ENCODE measurements at places on chromosomes 4 and X.

DNA sequence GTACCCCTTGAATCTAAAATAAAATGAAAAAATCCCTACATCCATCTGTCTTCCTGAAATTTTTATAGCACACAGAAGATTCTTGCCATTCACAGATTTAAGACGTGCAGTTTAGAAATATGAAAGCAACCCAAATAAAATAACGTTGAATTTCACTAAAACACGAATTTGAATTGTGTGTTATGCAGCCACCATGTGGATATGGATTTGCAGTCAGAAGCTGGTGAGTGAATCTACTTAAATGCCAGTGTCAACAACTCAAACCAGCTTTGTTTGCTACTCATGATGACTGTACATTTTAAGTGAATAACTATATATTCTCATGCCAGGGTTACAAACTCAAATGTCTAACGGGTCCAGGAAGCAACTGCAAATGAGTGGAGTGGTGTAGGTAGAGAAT lies 173.0 kb upstream of the HAND2 start:
- no peak for DNase-seq

DNA sequence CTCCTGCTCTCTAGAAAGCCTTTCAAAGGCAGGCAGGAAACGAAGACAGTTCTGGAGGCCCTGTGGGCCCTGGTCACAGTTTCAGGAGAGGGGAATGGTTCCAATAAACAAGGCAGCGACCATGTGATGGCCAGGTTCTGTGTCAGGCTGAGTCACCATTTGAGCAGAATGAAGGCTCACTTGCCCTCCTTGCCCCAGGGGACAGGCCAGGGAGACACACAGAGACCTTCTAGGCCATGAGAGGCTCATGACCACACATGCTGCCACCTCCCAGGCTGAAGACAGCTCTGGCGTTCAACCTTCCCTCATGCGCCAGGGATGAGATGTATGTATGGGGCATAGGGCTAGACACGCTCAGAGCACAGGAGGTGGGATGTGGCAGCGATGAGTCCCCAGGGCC lies 22.9 kb upstream of the TRIM2 start:
- DNase-seq = no peak

- no peak for DNase-seq
Observed at GRCh38 chr4:152780267-152780778, 569 bp downstream of the ARFIP1 start.

DNA sequence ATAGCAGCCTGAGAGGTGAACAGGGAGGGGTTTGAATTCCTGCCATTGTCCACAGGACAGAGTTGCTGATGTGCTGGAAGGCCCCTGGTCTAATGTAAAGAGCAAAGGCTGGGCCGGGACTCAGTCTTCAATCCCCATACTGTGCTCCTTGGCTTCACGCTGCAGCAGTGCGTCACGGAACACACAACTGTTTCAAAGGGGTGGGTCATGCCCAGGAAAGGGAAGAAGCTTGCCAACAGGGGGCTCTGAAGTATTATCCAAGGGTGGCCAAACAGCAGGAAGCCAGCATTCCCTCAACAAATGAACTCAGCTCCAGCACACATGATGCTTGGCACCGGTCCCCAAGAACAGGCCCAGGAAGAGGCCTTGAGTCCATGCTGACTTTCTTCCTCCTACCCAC lies 122.5 kb downstream of the NFKB1 start:
- DNase-seq = peak; percentile 23

DNA sequence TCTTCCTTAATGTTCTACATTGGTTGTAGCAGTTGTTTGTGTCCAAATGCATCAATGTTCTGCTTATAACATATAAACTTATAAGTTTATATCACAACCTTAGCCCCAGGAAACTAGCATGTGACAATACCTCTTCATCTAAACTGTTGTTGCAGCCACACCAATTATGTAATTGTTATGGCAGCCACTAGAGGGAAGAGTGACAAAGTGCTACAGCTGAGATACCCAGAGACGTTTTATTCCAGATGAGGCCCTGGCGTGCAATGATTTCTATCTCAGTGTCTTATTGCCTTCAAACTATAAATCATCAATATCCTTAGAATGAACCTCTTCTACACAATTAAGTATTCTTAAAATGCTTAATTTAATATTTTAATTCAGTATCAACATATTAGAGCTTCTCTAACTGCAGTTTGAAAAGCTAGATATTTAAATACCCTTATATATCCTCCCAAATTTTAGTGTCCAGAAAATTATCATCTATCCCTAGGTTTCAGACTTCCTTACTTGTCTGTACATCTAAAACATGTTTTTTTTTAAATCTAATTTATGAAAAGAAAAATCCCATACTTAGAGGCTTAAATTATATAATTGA lies 171.6 kb downstream of the PCDH10 start:
- DNase-seq = peak; percentile 30

DNA sequence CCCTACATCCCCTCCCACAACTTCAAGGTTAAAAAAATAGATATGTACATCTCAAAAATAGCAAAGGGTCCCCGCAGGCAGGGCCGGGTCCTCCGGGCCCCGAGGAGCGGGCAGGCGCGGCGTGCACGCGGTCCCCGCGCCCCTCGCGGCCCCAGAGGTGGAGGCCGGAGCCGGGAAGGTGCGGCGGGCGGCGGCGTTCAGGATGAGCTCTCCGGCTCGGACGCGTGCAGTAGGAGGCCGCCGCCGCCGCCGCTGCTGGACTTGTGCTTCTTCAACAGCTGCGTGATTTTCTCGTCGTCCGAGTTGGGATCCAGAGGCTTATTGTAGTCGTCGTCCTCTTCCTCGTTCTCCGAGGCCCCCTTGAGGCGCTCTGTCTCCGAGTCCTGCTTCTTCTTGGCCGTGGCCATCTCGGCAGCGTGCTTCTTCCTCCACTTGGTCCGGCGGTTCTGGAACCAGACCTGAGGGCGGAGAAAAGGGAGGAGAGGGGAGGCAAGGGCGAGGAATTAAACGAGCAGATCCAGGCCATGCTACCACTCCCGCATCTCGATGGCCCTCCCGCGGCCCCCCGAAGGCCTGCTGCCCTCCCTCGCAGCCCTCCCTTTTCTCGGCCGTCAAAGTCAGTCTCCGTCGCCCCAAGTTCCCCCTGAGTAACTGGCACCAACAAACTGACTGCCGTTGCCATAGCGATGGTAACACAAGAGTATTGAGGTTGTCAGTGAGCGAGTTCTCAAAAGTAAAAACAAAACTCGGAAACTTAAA lies 5.8 kb downstream of the NKX6-1 start:
- peak; percentile 71 for DNase-seq

DNA sequence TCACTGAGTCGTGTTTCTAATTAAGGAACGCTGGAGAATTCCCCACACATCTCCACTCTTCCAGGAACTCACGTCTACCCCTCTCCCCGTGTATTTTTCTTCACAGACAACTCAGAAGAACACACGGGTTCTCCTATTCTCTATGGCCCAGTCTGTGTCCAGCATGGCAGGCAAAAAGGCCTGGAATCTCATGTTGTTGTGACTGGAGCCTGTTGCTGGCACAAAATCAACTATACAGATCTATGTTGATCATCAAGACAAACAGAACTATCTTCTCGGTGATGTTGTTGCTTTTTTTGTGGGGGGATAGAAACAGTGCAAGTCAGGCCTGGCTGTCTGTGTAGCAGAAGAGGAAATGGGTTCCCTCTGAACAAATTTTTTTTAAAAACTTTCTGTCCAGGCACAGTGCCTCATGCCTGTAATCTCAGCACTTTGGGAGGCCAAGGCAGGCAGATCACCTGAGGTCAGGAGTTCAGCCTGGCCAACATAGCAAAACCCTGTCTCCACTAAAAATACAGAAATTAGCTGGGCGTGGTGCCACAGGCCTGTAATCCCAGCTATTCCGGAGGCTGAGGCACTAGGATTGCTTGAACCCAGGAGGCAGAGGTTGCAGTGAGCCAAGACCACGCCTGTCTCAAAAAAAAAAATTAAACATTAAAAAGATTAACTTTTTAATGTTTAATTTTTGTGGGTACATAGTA lies 50.5 kb upstream of the CBR4 start:
- DNase-seq = no peak

GRCh38 chrX:123424546-123424945 lies 240.5 kb downstream of the GRIA3 start:
- DNase-seq = peak; percentile 25

- DNase-seq = peak; percentile 64
Observed at GRCh38 chrX:110418316-110419235, 59.9 kb downstream of the RTL9 start.

DNA sequence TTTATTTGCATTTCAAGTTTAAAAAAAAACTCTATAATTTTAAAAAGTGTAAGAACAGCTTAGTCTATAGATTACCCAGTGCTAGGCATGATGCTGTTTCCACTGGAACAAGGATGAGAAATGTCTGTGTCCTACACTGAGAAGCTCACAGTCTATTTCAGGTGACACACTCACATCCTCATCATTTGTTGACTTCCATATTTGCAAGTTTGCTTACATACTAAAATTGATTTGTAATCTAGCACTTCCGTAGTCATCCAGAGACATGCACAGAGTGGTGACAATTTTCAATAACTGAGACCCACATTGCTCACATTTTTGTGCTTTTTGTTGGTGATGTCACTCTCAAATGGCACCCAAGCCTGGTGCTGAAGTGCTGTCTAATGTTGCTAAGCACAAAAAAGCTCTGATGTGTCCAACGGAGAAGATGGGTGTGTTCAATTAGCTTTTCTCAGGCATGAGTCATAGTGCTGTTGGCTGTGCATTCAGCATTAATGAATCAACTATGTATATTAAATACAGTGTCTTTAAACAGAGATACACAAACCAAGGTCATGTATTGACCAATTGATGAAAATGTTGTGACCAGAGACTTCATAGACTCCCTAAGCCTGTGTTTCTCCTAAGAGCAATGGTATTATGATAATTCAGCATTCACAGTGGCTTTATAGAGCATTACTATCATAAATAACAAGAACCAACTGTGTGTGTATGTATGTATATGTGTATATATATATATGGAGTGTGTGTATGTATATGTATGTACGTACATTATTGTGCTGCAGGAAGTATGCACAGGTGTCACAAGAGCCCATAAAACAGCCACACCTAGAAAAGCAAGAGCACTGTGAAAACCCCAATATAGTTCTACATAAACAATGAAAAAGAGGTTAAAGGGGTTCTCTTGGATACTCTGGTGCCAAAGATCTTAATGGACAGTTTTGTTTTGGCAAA lies 31.2 kb upstream of the VCX3B start:
- DNase-seq = no peak

- no peak for DNase-seq
Observed at GRCh38 chr4:81811562-81812293, 340.0 kb upstream of the RASGEF1B start.

- no peak for DNase-seq
Observed at GRCh38 chrX:12390301-12390700, 252.0 kb downstream of the FRMPD4 start.

- no peak for DNase-seq
Observed at GRCh38 chrX:107429090-107429489, 20.4 kb upstream of the FRMPD3 start.

- DNase-seq = no peak
Observed at GRCh38 chr4:180153587-180153986, 2089.6 kb upstream of the TENM3 start.

DNA sequence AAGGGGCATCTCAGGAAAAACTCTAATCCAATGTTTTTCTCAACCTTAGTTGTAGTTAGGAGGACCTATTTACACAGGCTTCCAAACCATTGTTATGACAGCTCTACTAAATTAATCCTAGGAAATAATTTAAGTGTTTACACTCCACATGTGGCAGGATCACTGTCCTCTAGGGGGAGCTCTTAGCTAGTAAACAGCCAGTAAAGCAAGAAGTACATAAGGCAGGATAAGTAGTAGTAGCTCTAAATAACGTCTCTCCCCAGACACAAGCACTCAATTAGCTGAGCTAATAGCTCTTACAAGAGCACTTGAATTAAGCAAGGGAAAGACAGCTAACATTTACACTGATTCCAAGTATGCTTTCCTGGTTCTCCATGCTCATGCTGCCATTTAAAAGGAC lies 37.3 kb downstream of the NUDT11 start:
- no peak for DNase-seq

DNA sequence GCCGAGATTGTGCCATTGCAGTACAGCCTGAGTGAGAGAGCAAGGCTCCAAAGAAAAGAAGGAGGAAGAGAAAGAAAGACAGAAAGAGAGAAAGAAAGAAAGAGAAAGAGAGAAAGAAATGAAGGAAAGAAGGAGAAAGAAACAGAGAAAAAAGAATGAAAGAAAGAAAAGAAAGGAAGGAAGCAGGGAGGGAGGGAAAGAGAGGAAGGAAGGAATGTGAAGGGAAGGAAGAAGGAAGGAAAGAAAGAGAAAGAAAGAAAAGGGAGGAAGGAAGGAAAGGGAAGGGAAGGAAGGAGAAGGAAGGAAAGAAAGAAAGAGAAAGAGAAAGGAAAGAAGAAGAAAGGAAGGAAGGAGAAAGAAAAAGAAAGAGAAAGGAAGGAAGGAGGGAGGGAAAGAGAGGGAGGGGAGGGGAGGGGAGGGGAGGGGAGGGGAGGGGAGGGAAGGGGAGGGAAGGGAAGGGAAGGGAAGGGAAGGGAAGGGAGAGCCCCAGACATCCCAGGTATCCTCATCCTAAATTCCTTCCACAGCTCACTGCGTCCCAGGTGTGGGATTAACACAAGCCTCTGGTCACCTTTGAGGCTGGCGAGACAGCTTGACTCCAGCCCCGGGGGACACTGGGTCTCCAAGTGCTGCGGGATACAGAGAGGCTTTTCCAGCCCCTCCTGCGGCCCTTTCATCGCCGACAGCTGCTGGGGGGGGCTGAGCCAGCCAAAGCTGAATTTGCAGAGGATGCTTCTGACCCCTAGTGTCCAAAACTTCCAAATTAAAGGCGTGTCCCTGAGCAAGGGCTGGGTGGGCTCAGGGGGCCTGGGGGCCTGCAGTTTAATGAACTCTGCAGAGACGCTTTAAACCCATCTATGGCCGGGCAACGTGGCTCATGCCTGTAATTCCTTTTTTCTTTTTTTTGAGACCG lies 24.2 kb upstream of the CSF2RA start:
- no peak for DNase-seq

DNA sequence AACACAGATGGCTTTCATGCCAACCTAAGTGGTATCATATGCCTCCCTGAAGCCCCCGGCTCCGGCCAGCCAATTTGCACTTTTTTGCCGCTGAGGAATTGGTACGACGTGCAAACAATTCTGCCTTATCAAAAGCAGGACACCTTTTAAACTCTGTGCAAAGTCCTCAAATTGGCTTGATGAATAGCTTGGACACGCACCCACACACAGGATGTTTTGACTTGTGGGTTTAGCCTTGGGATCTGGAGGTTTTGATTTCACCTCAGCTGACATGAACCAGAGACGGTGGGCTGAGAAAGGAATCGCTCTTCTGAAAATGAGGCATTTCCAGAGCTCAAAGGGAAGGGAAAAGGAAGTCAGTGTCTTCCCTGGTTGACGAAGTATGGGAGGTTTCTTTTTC lies 110.8 kb upstream of the SHOX start:
- no peak for DNase-seq

GRCh38 chr4:3666263-3666662 lies 99.9 kb upstream of the ADRA2C start:
- DNase-seq = no peak

Measured in brain (organoid and tissue), 16 donors.